NCI-H524 (cell line): ENCODE measurements at places on chromosomes 7 and 10.
A peak's percentile ranks its signal among the peaks of the same experiment; 100 is the strongest.

DNA sequence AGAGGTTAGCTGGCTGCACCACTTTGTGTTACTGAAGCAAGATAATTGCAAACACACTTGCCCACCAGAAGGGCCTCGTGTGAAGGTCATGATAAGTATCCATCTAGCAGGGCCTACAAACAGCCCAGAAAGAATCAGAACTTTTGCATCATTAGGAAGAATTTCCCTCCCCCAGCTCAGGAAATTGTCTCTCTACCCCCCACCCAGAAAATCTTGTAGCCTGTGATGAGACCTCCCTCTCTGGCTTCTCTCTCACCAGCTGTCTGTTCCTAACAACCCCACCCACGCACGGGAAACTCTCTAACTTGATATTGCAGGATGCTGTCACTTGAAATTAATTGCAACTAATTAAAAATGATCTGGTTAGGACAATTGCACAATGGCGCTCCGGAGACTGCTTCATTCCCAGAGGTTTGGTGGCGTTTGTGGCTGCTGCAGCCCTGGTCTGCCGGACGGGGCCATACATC, 34.5 kb downstream of the ZNF503 start:
- no peak for DNase-seq

- DNase-seq, result no peak
These were observed 120.7 kb upstream of the PLXNA4 start for GRCh38 chr7:132697003-132697402.

DNA sequence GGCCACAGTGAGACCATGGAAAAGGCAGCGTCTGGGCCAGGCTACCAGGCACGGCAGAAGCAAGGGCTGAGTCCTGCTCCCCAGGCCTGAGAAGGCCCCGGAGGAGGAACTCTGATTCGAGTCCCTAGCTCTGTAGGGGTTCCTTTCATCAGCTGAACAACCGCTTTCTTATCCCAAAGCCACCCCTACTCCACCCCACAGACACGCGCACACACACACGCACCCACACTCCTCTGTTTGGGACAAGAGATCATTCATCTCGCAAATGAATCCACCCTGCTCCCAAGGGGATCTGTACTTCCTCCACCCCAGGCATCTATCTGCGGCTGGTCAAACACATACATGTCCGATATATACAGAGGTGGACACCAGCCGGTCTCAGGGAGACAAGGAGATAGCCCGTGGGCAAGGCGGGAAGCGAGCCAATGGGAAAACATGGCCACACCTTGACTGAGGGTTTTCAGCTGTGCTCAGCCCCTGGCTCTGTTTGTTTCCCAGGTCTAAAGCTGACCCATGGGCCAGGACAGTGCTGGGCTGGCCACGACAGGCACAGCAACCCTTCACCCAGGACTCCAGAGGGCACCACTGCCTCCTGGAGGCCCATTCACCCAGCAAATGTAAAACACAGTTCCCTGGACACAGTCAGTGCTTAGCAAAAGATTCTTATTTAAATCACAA, 7.3 kb downstream of the ZCCHC24 start:
- no peak for DNase-seq

GRCh38 chr7:445563-446288, 73.9 kb downstream of the PDGFA start:
- no peak for DNase-seq

GRCh38 chr7:78178319-78178718, 379.7 kb downstream of the PHTF2 start:
- peak; percentile 83 for DNase-seq

- DNase-seq, result no peak
These were observed 25.0 kb downstream of the LDB3 start for GRCh38 chr10:86693275-86693674.

DNA sequence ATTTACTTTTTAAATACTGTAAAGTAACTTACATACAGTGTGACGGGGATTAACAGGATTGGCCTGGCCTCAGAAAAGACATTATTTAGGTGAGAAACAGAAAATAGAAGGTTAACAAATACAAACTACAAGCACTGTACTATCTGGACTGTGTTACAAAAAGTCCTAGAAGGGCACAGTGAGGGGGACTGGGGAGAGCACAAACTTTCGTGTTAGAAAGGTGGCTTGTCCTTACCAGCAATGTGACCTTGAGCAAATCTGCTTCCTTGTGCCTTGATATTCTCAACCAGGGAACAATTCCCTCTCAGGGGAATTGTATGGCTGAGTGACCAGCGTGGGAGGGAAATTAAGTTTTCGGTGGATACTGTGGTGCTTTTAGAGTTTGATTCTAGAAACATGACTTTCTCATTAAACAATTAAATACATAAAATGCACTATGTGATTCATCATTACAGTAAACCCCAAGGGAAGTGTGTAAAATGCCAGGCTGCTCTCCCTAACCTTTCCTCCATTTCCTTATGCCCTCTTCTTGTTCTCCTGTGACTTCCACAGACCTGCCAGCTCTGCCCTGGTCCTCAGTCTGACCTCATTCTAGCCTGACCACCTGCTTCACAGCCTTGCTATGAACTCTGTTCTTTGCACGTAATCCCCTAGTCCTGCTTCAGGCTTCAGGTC, 57.7 kb downstream of the OSBPL3 start:
- no peak for DNase-seq

- DNase-seq, result no peak
These were observed 61.2 kb upstream of the ABLIM1 start for GRCh38 chr10:114719311-114719710.

DNA sequence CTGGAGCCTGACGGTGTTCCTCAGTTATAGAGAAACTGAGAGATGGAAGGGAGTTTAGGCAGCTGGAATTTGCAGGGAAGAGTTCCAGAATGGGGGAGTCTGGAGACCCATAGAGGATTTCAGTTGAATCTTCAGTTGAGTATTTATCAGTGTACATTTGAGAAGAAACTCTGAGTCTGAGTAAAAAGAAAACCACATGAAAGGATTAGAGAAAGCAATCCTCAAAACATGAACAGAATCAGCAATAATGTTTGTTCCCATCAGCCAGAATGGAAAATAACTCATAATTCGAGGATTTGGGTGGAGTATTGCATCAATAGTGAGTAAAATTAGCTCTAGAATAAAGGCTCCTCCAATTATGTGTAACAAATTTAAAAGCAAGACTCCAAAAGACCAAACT, 130.0 kb upstream of the AHR start:
- no peak for DNase-seq

DNA sequence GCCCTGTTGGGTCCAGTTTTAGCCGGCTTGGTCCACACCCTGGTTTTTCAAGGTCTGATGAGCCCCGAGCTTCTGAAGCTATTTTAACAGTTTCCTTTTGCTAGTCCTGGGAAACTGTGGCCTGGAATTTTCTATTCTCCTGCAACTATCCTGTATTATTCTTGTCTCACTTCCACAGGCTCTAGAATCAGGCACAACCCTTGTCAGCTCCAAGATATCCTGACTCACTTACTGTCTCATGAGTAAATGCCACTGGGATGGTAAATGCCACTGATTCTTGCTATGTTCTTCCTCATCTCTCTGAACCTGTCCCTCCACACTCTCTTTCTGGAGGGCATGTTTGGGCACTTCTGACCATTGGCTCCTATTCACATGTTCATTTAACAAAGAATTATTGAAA, 611.5 kb upstream of the IGFBP3 start:
- DNase-seq, result no peak

DNA sequence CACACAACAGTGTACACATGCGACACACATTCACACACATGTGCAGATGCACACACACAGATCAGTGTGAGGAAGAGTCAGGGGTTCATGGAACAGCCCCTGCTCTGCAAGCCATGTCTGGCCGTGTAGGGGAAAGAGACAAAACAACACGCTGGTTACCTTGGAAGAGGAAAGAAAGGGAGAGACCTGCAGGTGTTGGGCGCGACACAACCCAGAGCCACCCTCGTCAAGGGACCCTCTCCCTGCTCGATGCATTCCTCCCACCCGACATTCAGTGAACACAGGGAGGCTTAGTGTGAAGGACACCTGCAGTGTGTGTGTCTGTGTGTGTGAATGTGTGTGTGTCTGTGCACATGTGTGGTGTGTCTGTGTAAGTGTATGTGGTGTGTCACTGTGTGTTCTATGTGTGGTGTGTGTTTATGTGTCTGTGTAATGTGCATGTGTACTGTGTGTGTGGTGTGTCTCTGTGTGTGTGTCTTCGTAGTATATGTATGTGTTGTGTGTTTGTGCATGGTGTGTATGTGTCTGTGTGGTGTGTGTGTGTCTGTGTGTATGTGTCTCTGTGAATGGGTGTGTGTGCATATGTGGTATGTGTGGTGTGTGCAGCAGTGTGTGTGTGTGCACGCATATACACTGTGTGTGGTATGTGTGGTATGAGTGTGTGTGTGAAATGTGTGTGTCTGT, 69.5 kb upstream of the PITRM1 start:
- no peak for DNase-seq

DNA sequence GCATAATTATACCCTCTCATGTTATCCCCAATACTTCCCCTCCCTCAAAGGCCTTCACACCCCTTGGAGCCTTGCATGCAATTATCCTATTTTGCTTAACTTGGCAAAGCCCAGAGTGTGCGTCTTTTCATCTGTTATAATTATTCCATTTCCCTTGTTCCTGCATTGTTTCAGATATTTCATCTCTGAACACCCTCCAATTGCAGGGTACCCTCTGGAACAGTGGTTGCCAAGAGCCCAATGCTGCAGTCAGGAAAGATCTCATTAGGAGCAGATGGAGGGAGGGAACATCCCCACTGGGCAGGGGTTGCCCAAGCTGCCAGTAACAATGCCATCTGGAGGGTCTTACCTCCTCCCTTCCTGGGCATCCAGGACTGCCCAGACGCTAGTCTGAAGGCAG, 18.4 kb upstream of the GOLGA7B start:
- peak; percentile 20 for DNase-seq

- no peak for DNase-seq
These were observed 67.8 kb downstream of the WDR37 start for GRCh38 chr10:1123972-1124371.

DNA sequence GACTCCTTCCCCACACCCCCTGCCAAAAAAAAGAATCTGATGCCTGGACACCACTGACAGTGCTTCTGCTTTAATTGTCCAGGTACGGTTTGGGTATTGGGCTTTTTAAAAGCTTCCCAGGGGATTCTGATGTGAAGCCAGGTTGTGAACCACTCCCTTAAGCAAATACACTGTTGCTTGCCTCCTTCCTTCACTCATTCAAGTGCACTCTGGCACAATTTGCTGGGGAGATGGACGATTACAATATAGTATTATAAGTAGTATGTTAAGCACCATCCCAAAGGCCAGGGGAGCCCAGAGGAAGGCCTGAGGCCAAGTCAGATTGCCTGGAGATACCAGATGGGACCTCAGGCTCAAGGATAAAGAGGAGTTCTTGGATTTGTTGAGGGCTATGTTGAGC, 12.3 kb upstream of the ZNRF2 start:
- no peak for DNase-seq

DNA sequence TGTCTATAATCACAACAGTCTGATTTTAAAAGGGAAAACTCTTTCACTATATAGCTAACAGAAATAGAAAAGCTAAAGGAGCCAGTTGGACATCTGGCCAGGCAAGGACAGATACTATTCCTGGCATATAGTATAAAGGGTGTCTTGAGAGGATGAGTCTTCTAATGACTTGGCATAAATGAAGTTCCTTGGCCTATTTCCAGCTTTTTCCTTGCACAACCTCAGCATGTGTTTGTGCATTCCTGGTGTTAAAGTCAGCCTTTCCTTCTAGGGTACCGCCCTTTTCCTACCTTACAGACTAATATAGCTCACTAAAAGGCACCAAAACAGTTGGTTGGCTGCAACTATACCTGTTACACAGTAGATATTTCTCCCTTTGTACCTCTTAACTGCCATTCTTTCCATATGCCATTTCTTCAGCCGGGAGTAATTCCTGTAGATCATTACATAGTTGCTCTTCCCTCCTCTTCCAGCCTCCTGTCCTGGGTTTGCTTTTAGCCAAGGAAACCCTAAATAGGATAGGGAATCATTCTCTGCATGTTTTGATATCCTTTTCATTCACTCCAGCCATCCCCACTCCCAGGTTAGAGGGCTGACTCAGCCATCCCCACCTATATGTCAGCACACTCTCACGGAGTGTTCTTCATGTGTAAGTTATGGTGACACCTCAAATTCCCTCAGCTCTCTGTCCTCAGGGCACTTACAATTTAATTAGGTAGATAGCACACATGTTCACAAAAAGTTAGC, 102.1 kb upstream of the MDFIC start:
- no peak for DNase-seq

DNA sequence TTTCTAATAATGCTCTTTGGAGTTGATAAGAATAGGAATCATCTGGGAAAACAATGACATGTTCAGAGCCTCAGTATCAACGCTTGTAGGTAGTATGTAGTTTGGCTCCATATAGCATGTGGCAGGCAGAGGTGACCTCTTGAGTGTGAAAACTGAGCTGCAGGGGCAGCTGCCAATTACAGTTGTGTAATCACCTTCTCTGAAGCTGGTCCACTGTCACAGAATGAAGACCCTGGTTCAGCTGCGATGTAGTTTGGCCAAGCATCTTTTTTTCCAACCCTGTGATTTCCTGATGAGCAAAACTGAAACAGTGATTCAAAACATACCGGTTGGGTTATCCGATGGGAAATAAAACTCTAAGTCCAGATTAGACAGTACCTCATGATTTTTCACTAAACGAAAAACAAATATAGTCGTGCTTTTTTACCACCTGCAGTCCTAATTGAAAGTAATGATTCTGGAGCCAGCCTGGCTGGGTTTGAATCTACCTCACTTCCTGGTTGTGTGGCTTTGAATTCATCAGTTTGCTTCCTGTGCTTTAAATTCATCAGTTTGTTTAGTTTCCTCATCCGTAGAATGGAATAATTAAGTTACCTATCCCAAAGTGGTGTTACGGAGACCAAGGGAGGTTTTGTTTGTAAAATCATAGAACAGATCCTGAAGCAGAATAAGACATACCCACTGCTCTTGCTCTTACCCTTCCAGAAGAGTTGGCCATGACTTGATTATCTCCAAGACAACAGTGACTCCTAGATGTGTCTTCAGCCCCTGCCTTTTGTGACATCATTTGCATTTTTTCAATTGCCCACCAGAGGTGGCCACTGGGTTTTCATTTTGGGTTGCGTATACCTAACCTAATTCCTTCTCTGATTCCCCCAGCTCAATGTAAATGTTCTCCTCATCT, 87.4 kb downstream of the CELF2 start:
- DNase-seq, result no peak

DNA sequence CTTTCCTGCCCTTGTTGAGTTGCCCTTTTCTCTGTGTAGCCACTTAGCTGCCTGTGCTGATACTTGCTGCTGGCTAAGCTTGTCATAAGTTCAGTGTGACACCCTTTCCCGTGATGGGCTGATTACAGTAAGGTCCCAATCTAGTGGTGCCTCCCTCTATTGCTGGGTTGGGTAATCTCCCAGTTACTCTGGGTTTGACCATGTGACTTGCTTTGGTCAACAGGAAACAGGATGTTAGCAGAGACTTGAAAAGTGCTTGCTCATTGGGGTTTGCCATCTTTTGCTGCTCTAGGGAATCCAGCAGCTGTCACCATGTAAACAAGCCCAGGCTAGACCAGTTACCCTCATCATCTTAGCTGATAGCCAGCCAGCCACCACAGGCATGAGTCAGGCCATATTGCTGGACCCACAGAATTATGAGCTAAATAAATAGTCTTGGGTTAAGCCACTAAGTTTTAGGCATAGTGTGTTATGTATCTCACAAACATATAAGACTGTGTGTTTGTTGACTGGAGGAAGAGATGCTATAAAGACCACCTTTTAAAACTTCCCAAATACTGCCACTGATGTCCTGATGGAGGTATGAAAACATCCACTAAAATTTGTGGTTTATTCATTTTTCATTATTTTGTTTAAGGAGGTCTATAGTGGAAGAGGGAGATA, 4.0 kb upstream of the LEP start:
- DNase-seq, result no peak

- no peak for DNase-seq
These were observed 485.0 kb upstream of the MGMT start for GRCh38 chr10:128981881-128982615.

- peak; percentile 47 for DNase-seq
These were observed 48.0 kb downstream of the CREB3L2 start for GRCh38 chr7:137953665-137954470.
